Articular chondrocyte of knee joint (primary cell): ENCODE measurements at places on chromosomes 3 and 15. TPM values are rescaled to one million over a fixed set of nuclear protein-coding genes. Genes with fewer than 3 reads are reported as not detected.

Gene MLF1
- total RNA-seq = 15.0 and 16.1 TPM in 2 replicates

Gene EPHA3
- 0.26 and 0.54 TPM in 2 replicates for total RNA-seq

Gene ITGB5
- 167 and 274 TPM in 2 replicates for total RNA-seq

Gene LDHAL6B
- not detected in 2 replicates for total RNA-seq

Gene C2CD4A
- total RNA-seq = 0.11 and 0.26 TPM in 2 replicates

Gene ALDH1L1
- under 0.01 TPM in 2 replicates for total RNA-seq

Gene MIX23
- total RNA-seq = 28.0 and 29.2 TPM in 2 replicates

Gene GOLGA6L4
- 1.4 and 1.8 TPM in 2 replicates for total RNA-seq

Gene GRK7
- total RNA-seq = not detected in 2 replicates

Gene FEZF2
- total RNA-seq = not detected in 2 replicates

Gene ISL2
- 0.22 TPM in 1 of 2 replicates, not detected in the other for total RNA-seq

Gene FES
- total RNA-seq = 26.1 and 27.6 TPM in 2 replicates

Gene SNTN
- not detected in 2 replicates for total RNA-seq

Gene ST8SIA2
- not detected in 2 replicates for total RNA-seq

Gene CEP19
- 3.5 and 4.6 TPM in 2 replicates for total RNA-seq

Gene EPHB3
- total RNA-seq = 8.5 and 10.1 TPM in 2 replicates

Gene RTP4
- 2.5 and 4.4 TPM in 2 replicates for total RNA-seq

Gene CD86
- total RNA-seq = not detected in 2 replicates

Gene CCPG1
- 237 and 265 TPM in 2 replicates for total RNA-seq

Gene PTH1R
- 1.8 and 3.0 TPM in 2 replicates for total RNA-seq

Gene PRR20G
- not detected in 2 replicates for total RNA-seq

Gene CLRN1
- not detected in 2 replicates for total RNA-seq

Gene MED12L
- total RNA-seq = 2.6 and 2.8 TPM in 2 replicates

Gene JAGN1
- total RNA-seq = 22.3 and 29.5 TPM in 2 replicates

Gene NTRK3
- 0.11 and 0.13 TPM in 2 replicates for total RNA-seq

Gene SEMA3B
- 16.5 and 24.4 TPM in 2 replicates for total RNA-seq

Gene ATP2B2
- not detected in 2 replicates for total RNA-seq

Gene SHC4
- total RNA-seq = 2.5 and 2.7 TPM in 2 replicates

Gene MUC13
- total RNA-seq = under 0.01 TPM in 1 of 2 replicates, not detected in the other
